Panc1 (cell line): ENCODE measurements at places on chromosomes 12 and 14.

DNA sequence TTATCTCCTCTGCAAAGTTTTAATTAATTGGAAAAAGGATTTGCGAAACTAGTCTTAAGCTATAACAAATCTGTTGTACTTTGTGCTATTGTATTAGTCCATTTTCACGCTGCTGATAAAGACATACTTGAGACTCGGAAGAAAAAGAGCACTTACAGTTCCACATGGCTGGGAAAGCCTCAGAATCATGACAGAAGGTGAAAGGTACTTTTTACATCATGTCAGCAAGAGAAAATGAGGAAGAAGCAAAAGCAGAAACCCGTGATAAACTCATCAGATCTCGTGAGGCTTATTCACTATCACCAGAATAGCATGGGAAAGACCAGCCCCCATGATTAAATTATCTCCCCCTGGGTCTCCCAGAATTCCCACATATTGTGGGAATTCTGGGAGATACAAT is 118.1 kb upstream of the PRKD1 start:
- DNase-seq: no peak

GRCh38 chr12:85765453-85765869 is 70.7 kb downstream of the RASSF9 start:
- DNase-seq: no peak

GRCh38 chr14:84783511-84783910 is 746.4 kb upstream of the FLRT2 start:
- DNase-seq: no peak

DNA sequence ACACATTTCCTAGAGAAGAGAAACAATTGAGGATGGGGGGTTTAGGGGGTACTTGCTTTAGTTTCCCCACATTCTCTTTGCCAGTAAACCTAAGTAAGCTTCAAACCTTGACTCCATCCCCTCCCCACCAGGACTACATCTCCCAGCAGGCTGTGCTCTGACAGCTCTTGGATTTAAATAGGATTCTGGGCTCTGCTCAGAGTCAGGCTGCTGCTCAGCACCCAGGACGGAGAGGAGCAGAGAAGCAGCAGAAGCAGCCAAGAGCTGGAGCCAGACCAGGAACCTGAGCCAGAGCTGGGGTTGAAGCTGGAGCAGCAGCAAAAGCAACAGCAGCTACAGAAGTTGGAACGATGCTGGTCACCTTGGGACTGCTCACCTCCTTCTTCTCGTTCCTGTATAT is 20.6 kb downstream of the RDH12 start:
- no peak for DNase-seq

DNA sequence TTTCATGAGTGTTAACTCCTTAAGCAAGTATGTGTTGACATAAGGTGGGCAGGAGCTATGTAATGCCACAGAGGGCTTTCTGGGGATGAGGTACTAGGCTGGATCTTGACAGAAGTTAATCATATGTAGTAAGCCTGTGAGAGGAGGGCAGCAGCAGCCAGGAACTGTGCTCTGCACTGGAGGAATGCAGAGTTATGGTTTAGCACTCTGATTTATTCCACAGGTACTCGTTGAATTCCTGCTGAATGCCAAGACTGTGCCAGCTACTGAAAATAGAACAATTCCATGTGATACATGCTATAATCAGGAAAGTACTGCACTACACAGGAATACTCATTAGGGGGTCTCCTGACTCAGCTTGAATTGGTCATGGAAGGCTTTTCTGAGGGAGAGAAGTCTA is 58.7 kb downstream of the SUSD6 start:
- no peak for DNase-seq
